Astrocyte (in vitro differentiated cells and primary cell): ENCODE measurements at places on chromosomes 12 and 14. TPM values are rescaled to one million over a fixed set of nuclear protein-coding genes. Genes with fewer than 3 reads are reported as not detected.

DNA sequence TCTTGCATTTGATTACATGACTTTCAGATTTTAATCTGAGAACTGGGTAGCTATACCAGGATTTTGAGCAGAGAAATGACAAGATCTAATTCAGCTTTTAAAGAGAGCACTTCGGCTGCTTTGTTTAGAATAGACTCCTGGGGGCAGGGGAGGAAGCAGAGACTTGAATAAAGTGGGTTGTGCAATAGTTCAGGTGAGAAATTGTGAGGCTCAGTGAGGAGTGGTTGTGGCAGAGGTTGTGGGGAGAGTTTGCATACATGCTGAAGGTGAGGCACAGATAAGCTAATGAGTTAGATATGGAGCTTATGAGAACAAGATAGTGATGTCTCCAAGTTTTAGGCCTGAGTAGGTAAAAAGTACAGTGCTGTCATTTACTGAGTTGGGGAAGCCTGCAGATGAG, 281.4 kb downstream of the FLRT2 start:
- no peak overlapping the region for H3K27ac ChIP-seq
- no peak overlapping the region for H3K4me3 ChIP-seq
- H3K27me3 ChIP-seq = no peaks in the 10 kb centered on the region
- no peaks in the 10 kb centered on the region for H3K36me3 ChIP-seq

DNA sequence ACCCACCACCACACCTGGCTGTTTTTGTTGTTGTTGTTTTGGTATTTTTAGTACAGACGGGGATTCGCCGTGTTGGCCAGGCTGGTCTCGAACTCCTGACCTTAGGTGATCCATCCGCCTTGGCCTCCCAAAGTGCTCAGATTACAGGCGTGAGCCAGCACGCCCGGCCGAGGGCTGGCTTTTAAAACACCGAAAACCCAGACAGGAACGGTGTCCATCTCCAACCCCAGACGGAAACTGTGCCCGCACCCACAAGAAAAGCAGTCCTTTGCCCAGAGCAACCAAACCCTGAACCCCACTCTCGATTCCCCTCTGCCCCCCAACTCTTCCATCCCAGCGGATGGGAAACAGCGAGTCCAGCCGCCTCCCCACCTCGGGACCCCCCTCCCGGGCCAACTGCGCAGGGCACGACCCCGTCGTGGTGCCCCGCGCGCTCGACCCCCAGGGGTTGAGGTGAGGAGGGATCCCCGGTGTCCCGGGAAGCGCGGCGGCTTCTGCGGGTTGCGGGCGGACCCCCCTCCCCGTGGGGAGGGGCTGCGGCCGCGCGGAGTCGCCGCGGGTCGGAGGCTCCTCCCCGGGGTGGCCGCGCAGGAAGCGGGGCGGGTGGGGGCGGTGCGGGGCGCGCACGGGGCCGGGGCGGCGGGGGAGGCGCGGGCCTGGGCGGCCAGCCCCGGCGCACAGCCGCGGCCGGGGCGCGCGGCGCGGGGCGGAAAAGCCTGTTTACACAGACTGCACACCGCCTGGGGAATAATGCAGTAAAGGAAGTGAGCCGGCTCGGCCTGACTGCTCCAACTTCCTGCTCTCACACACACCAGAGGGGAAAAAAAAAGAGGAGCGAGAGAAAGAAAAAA, at the start of gene ELK3:
TSS of gene ELK3 (plus strand) at position 651 of the 851 bp plus-strand sequence.
- no peaks in the 10 kb centered on the region for H3K27me3 ChIP-seq
- H3K36me3 ChIP-seq = no peaks in the 10 kb centered on the region
- peak within 1 kb of the TSS; percentile 98 for H3K4me3 ChIP-seq
- peaks cover 22% of the 10 kb centered on the region for H3K4me1 ChIP-seq

GRCh38 chr12:92608151-92609091, 94.4 kb upstream of the PLEKHG7 start:
- no peaks in the 10 kb centered on the region for H3K4me1 ChIP-seq
- no peaks in the 10 kb centered on the region for H3K36me3 ChIP-seq
- no peak overlapping the region for H3K4me3 ChIP-seq
- no peak overlapping the region for H3K27ac ChIP-seq
- H3K27me3 ChIP-seq = no peaks in the 10 kb centered on the region
- peak; percentile 33 for DNase-seq

Gene COL2A1
- total RNA-seq = 11.2 and 20.3 TPM in 2 replicates

Gene EIF2S1
- 123 and 143 TPM in 2 replicates for total RNA-seq

GRCh38 chr14:36451310-36452065, 68.5 kb downstream of the NKX2-1 start:
- no peaks in the 10 kb centered on the region for H3K36me3 ChIP-seq
- DNase-seq = no peak
- no peaks in the 10 kb centered on the region for H3K27me3 ChIP-seq
- no peak overlapping the region for H3K4me3 ChIP-seq
- no peak overlapping the region for H3K27ac ChIP-seq

GRCh38 chr14:99441157-99441870, 39.3 kb downstream of the SETD3 start:
- DNase-seq = no peak
- H3K4me3 ChIP-seq = no peak overlapping the region
- H3K36me3 ChIP-seq = no peaks in the 10 kb centered on the region
- H3K4me1 ChIP-seq = no peaks in the 10 kb centered on the region
- no peaks in the 10 kb centered on the region for H3K27me3 ChIP-seq

Gene PIK3C2G
- 0.05 TPM in 1 of 2 replicates, not detected in the other for total RNA-seq

- H3K36me3 ChIP-seq = no peaks in the 10 kb centered on the region
- H3K4me1 ChIP-seq = peaks cover 5% of the 10 kb centered on the region
- no peaks in the 10 kb centered on the region for H3K27me3 ChIP-seq
- peak overlapping the region; percentile 85 for H3K4me3 ChIP-seq
These were observed 398 bp upstream of the MSRB3 start for GRCh38 chr12:65277994-65278575.

- peaks cover 6% of the 10 kb centered on the region for H3K4me1 ChIP-seq
- H3K4me3 ChIP-seq = no peak overlapping the region
- no peak for DNase-seq
- H3K27ac ChIP-seq = no peak overlapping the region
These were observed 32.9 kb downstream of the MEG3 start for GRCh38 chr14:100858838-100859220.

Gene VCPKMT
- total RNA-seq = 8.0 and 11.9 TPM in 2 replicates

DNA sequence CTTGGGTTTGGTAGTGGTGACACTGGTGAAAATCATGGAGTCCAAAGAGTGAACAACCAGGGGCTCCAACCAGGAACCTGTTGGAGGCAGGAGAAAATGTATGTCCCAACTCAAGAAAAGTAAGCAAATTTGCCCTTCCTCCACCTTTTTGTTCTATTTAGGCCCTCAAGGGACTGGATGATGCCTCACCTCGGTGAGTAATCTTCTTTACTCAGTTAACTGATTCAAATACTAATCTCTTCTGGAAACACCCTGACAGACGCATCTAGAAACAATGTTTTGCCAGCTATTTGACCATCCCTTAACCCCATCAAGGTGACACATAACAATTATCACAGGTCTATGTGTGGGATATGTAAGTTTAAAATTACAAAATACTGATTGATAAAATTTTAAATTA, 272.4 kb upstream of the FOXG1 start:
- H3K4me1 ChIP-seq = no peaks in the 10 kb centered on the region
- no peak overlapping the region for H3K27ac ChIP-seq
- H3K4me3 ChIP-seq = no peak overlapping the region
- DNase-seq = peak; percentile 9

Gene RAB15
- total RNA-seq = 32.1 and 36.3 TPM in 2 replicates

GRCh38 chr12:63844391-63845341, at the start of gene SRGAP1:
Gene SRGAP1 (plus strand): TSS chr12:63844700. CDS start chr12:63844817, 117 bp downstream.
- H3K36me3 ChIP-seq = no peaks in the 10 kb centered on the region
- H3K27me3 ChIP-seq = no peaks in the 10 kb centered on the region
- H3K4me1 ChIP-seq = no peaks in the 10 kb centered on the region
- peak within 1 kb of the TSS; percentile 81 for H3K27ac ChIP-seq
- DNase-seq = peak; percentile 66

Gene TRHDE
- 0.87 and 1.4 TPM in 2 replicates for total RNA-seq

DNA sequence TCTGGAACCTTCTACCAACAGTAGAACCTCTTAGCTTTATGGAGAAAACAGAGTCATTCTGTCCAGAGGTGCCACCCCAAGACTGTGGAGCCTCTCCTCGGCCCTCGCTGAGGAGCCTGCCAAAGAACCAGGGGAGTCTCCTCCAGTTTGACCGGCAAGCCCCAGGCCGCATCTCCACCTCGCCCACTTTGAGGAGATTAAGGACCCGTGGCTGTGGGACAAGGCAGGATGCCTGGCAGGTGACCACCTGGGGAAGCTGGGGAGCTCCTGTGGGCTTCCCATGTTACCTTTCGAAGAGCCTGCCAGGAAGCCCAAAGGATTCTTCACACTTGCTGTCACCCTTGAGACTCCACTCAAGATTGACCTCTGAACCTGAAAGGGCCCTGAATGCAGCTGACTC, 3.8 kb downstream of the PLEKHG7 start:
- no peak for DNase-seq
- H3K36me3 ChIP-seq = no peaks in the 10 kb centered on the region
- no peak overlapping the region for H3K4me3 ChIP-seq
- H3K27ac ChIP-seq = no peak overlapping the region
- H3K4me1 ChIP-seq = no peaks in the 10 kb centered on the region

DNA sequence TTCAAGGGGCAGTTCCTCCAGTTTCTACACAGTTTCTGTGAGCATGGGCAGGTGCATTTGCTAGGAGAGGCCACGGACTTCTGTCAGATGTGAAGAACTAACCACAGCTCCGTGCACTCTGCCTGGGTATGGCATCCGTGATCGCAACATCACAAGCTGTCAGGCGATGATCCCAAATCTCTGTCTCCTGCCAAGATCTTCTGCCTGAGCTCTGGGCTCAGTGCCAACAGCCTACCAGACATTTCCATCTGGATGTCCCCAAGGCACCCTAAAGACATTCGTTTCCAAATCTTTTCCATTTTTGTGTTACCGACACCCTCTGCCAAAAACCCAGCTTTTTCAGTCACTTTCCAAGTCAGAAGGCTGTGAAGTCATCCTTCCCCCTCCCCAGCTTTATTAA, 292.1 kb downstream of the GLT1D1 start:
- no peaks in the 10 kb centered on the region for H3K27me3 ChIP-seq
- DNase-seq = no peak
- no peaks in the 10 kb centered on the region for H3K36me3 ChIP-seq
- H3K4me1 ChIP-seq = no peaks in the 10 kb centered on the region

- no peak overlapping the region for H3K4me3 ChIP-seq
- H3K27me3 ChIP-seq = no peaks in the 10 kb centered on the region
- peaks cover 10% of the 10 kb centered on the region for H3K4me1 ChIP-seq
- peak overlapping the region; percentile 7 for H3K27ac ChIP-seq
- peaks cover under 1% of the 10 kb centered on the region for H3K36me3 ChIP-seq
These were observed 35.0 kb downstream of the KITLG start for GRCh38 chr12:88544991-88545980.

Gene BICDL1
- 7.3 and 8.8 TPM in 2 replicates for total RNA-seq

GRCh38 chr12:43022838-43023237, 433.3 kb upstream of the PRICKLE1 start:
- H3K27me3 ChIP-seq = no peaks in the 10 kb centered on the region
- no peak for DNase-seq
- no peak overlapping the region for H3K4me3 ChIP-seq
- H3K27ac ChIP-seq = no peak overlapping the region
- no peaks in the 10 kb centered on the region for H3K4me1 ChIP-seq
- no peaks in the 10 kb centered on the region for H3K36me3 ChIP-seq

GRCh38 chr12:20508359-20508758, 140.0 kb downstream of the PDE3A start:
- H3K4me3 ChIP-seq = no peak overlapping the region
- H3K27ac ChIP-seq = no peak overlapping the region
- DNase-seq = peak; percentile 41
- H3K4me1 ChIP-seq = peaks cover 3% of the 10 kb centered on the region
- H3K27me3 ChIP-seq = no peaks in the 10 kb centered on the region
- no peaks in the 10 kb centered on the region for H3K36me3 ChIP-seq

DNA sequence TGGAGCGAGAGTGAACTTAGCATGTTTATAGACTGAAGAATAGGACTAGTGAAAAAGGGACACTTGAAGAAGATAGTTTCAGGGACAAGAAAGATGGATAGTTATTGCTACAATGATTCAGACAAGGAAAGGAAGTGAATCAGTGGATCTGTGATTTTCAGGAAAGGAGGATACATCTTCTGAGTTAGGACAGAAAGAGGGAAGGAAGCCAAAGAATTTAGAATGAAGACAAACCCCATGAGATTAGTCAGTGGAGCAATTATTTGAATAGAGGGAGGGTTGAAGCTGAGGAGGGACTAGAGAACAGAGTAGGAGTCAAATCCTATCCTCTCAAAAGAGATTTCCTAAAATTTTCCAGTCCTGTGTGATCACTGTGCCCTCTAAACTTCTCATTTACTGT, 282.7 kb downstream of the AKAP6 start:
- no peaks in the 10 kb centered on the region for H3K27me3 ChIP-seq
- H3K36me3 ChIP-seq = no peaks in the 10 kb centered on the region
- peak; percentile 92 for DNase-seq
- peaks cover 17% of the 10 kb centered on the region for H3K4me1 ChIP-seq

GRCh38 chr14:51458563-51458955, 193.2 kb upstream of the FRMD6 start:
- no peak overlapping the region for H3K4me3 ChIP-seq
- no peaks in the 10 kb centered on the region for H3K36me3 ChIP-seq
- H3K27me3 ChIP-seq = no peaks in the 10 kb centered on the region
- H3K4me1 ChIP-seq = peaks cover 28% of the 10 kb centered on the region

Gene RDH12
- 0.16 TPM in 1 of 2 replicates, not detected in the other for total RNA-seq

Gene SPTB
- 0.32 and 0.43 TPM in 2 replicates for total RNA-seq

GRCh38 chr12:124759841-124760503, 103.7 kb downstream of the SCARB1 start:
- H3K4me1 ChIP-seq = peaks cover 20% of the 10 kb centered on the region
- H3K27ac ChIP-seq = no peak overlapping the region

DNA sequence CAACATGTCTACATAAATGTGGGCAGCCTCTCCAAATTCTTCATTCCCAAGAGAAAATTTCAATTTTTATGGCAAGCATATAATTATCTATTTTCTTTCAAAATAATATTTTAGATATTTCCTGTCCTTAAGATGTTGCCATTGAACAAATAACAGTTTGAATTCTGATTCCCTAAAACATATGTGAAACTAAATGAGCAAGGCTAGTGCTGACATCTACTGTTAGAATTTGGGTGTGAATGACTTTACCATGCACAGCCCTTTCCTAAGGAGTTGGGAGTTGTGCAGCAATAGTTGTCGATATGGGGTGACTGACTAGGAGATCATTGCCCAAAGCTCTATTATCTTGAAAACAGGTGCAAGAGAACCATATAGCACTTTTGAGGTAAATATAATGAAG, 108.2 kb upstream of the SLC38A4 start:
- H3K36me3 ChIP-seq = no peaks in the 10 kb centered on the region
- H3K4me1 ChIP-seq = peaks cover 4% of the 10 kb centered on the region
- DNase-seq = peak; percentile 37
- H3K27me3 ChIP-seq = no peaks in the 10 kb centered on the region

- H3K36me3 ChIP-seq = no peaks in the 10 kb centered on the region
- H3K27ac ChIP-seq = no peak overlapping the region
- DNase-seq = no peak
- H3K4me1 ChIP-seq = no peaks in the 10 kb centered on the region
- H3K4me3 ChIP-seq = no peak overlapping the region
- no peaks in the 10 kb centered on the region for H3K27me3 ChIP-seq
These were observed 55.7 kb upstream of the OVCH1 start for GRCh38 chr12:29552994-29553748.
